Epithelial cell of alveolus of lung (primary cell): ENCODE measurements at places on chromosomes 7 and 10. TPM values are rescaled to one million over a fixed set of nuclear protein-coding genes. Genes with fewer than 3 reads are reported as not detected.

Gene SRRM3
- 7.1 and 8.5 TPM in 2 replicates for total RNA-seq

Gene OR13A1
- 0.08 TPM in 1 of 2 replicates, not detected in the other for total RNA-seq

Gene MEOX2
- total RNA-seq, result 0.13 and 59.3 TPM in 2 replicates

Gene CABCOCO1
- 0.65 and 2.3 TPM in 2 replicates for total RNA-seq

Gene LIPN
- total RNA-seq, result not detected in 2 replicates

Gene STAM
- total RNA-seq, result 17.6 and 21.4 TPM in 2 replicates

Gene MACC1
- total RNA-seq, result 0.24 and 1.2 TPM in 2 replicates

Gene FGFBP3
- 0.52 and 2.2 TPM in 2 replicates for total RNA-seq

Gene NRBF2
- 20.7 and 30.7 TPM in 2 replicates for total RNA-seq

Gene FFAR4
- not detected in 2 replicates for total RNA-seq

Gene APBB1IP
- under 0.01 TPM in 1 of 2 replicates, not detected in the other for total RNA-seq

Gene GOLGA7B
- total RNA-seq, result not detected in 2 replicates

Gene GLI3
- 6.1 and 34.0 TPM in 2 replicates for total RNA-seq

Gene SEMA3E
- total RNA-seq, result 0.88 and 2.1 TPM in 2 replicates

Gene GIMAP7
- 0.13 TPM in 1 of 2 replicates, not detected in the other for total RNA-seq

Gene ZWINT
- total RNA-seq, result 17.0 and 45.5 TPM in 2 replicates

Gene AEBP1
- 49.3 and 84.2 TPM in 2 replicates for total RNA-seq

Gene DOCK4
- total RNA-seq, result 16.4 and 34.7 TPM in 2 replicates

Gene NXPH1
- total RNA-seq, result not detected in 2 replicates

Gene ZNF853
- total RNA-seq, result 5.8 and 6.5 TPM in 2 replicates

Gene XRCC2
- 1.2 and 2.1 TPM in 2 replicates for total RNA-seq

Gene CDC14C
- total RNA-seq, result not detected in 2 replicates
